ENCODE measurements at places on chromosomes 16 and 17. TPM values are rescaled to one million over a fixed set of nuclear protein-coding genes. Genes with fewer than 3 reads are reported as not detected.

DNA sequence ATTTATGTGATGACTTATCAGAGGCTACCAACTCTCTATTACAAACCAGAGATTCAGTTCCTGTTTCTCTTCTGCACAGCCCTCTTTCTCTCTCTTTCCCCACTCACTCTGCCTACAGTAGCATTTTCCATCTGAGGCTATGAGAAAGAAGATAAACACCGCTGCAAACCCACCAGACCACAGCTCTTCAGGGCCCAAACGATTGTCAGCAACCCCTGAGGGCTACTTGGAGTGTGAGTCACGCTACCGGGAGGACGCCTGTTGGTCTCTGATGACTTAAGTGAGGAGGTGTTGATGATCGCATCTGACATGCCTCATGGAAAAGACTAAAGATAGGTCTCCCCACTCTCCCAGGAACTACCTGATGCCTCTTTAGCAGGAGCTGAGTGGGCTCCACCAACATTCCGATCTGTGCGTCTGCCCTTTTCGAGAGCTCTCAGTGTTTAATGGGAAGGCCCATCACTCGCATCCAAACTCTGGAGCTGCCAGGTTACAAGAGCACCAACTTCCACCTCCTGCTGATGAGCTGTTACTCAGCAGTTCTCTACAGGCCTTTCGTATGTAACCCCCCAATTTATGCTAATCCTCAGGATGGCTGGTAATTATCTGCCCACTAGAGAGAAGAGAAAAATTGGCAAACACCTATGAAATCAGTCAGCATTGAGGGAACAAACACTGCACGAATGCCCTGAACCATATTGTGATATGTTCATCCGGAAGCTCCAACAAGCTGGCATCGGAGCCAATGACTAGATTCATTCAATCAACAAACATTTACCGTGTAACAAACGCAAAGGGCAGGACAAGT is 9.2 kb downstream of the GRIN2A start:
- DNase-seq = no peak

GRCh38 chr17:2250140-2251095 is 53.2 kb downstream of the SMG6 start:
- DNase-seq = no peak

DNA sequence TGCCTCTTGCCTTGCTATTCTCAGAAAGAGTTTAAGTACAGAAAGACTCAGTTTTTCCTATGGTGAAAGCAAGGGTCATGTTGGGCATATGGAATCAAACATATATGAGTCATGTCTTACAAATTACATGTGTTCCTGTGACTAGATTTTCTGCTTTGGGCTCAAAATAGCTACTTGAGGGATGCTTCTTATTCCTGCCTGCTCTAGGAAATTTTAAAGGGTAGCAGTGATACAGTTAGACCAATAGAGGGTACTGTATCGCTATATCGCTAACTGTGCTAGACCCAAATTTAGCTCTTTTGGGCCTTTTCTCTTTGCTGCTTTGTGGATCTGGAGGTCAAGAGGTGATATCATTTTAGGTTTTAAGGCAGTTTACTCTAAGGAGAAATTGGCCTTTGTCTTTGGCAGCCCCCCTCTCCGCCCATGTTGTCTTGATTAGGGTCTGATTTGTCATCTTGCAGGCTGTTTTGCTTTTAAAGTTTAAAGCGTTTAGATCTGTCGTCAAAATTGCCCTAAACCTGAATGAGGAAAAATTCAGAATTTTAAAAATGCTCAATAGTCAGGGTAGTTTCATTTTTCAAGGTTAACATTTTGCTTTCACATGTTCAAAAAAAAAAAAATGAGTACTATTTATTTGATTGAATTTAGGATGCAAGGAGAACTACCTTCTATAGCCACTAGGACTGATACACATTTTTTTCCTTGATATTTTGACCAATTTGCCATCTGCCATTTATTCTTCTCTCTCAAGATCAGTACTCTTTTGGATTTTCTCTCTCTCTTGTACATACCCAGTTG is 8.8 kb downstream of the NFATC3 start:
- DNase-seq = no peak

The STH gene
- total RNA-seq = not detected

DNA sequence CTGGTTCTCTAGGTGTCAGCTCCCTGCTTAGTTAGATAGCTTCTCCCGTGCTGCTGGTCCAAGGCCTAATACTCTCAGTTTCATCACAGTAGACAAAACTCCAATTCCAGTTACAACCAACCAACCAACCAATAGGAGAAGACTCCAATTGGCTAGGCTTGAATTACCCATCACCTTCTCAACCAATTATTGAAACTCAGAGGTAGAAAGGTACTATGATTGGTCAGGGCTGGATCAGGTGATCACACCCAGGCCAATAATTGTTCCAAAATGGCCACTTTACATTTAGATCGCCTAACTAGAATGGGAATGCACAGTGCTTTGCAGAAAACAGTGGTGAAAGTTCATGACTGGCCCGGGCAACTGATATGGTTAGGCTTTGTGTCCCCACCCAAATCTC is 49.5 kb upstream of the CRHR1 start:
- DNase-seq = no peak

- no peak for DNase-seq
Measured at GRCh38 chr16:88634141-88634993, 4.0 kb upstream of the IL17C start.

- no peak for DNase-seq
Measured at GRCh38 chr17:81422776-81423697, 27.8 kb downstream of the BAHCC1 start.

- DNase-seq = peak; percentile 40
Measured at GRCh38 chr16:50808929-50809538, 67.1 kb downstream of the CYLD start.

- no peak for DNase-seq
Measured at GRCh38 chr17:78409191-78409928, 30.9 kb downstream of the PGS1 start.

The TMEM11 gene
- 33.4 TPM for total RNA-seq

GRCh38 chr17:79845601-79845949 is 6.3 kb upstream of the CBX4 start:
- no peak for DNase-seq

GRCh38 chr16:81928975-81929374 is 82.3 kb downstream of the SDR42E1 start:
- DNase-seq = no peak

DNA sequence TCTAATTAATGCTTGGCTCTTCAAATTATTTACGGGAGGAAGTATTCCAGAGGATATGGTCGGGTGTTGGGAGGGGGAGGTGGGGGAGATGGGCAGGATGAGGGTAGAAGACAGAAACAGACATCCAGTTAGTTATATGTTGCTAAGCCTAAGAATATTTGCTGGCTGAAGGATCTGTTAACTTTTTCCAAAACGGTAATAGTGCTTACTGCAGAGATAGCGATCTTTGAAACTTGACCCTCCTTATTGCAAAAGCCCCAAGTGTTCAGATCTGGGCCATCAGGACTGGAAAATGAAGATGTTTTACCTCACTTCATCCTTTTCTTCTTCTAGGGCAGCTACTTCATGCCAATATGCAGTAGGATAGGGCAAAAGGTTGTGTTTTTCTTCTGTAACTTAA is 27.0 kb upstream of the MMD start:
- DNase-seq = no peak

GRCh38 chr17:12624211-12624610 is 41.5 kb upstream of the MYOCD start:
- DNase-seq = no peak

GRCh38 chr17:33099252-33099651 is 107.6 kb downstream of the SPACA3 start:
- no peak for DNase-seq

DNA sequence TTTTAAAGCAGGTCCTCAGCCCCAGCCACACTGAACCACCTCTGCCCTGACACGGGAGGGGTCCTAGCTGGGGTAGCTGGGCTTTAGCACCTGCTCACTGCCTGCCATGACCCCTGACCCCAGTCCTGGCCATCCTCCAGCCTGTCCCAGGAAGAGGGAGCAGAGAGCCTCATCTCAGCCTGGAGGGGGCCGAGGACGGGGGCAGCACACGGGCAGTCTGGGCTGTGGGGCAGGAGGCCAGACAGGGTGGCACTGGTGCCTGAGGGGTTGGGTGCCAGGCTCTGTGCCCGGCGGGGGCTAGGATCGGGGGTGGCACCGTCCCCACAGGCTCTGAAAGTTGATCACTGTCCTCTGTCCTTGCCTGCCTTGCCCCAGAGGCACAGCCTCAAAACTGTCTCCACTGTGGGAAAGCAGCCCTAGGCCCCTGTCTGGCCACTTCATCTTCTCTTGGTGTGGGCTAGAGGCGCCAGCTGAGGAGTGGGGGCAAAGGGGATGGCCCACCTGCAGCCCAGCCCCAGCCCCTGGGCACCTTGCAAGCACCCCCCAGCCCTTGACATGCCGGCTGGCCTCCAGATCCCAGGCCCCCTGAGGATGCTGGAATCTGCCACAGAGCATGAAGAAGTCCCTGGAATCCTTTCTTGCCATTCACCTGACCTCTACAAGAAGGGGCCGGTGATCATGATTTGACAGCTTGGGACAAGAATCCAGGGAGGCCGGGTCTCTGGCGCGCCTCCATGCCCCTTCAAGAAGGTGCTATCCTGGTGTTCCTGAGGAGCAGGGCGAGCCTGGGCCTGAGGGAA is 15.7 kb downstream of the ENDOV start:
- no peak for DNase-seq

GRCh38 chr17:36464765-36465088 is 21.8 kb upstream of the ZNHIT3 start:
- no peak for DNase-seq

The LRRC45 gene
- 29.4 TPM for total RNA-seq

The ABHD15 gene
- total RNA-seq = 12.2 TPM

The IGSF6 gene
- total RNA-seq = not detected

GRCh38 chr16:4362476-4363135 is 9.0 kb upstream of the VASN start:
- no peak for DNase-seq

The CDRT15L2 gene
- not detected for total RNA-seq

The IL21R gene
- total RNA-seq = 0.29 TPM

DNA sequence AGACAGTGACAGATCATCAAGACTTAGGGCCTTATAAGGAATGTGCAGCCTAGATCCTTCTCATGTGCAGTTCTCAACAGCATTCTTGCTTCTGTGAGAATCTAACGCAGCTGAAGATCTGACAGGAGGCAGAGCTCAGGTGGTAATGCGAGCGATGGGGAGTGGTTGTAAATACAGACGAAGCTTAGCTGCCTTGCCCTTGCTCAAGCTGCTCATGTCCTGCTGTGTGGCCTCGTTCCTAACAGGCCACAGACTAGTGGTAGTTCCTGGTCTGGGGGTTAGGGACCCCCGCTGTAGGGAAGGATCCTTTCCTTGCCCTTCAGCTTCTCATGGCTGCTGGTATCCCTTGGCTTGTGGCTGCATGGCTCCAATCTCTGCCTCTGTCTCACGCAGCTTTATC is 10.3 kb upstream of the NTN1 start:
- no peak for DNase-seq

GRCh38 chr16:6891496-6891895 is 441.1 kb upstream of the RBFOX1 start:
- no peak for DNase-seq

The C16orf46 gene
- total RNA-seq = 4.4 TPM

The SDK2 gene
- 4.6 TPM for total RNA-seq
